Transverse colon (tissue), 4 donors: ENCODE measurements at places on chromosomes 3 and 15. TPM values are rescaled to one million over a fixed set of nuclear protein-coding genes. Genes with fewer than 3 reads are reported as not detected.

GRCh38 chr3:36318621-36319200 is 61.6 kb upstream of the STAC start:
- no peak for DNase-seq

- no peak for DNase-seq
Measured at GRCh38 chr15:48566668-48567067, 78.8 kb downstream of the FBN1 start.

- DNase-seq, result peak; percentile 67
Measured at GRCh38 chr15:66765478-66766281, 63.6 kb downstream of the SMAD6 start.

GRCh38 chr3:115351193-115351592 is 204.1 kb upstream of the ZBTB20 start:
- DNase-seq, result no peak

- DNase-seq, result peak; percentile 46
Measured at GRCh38 chr15:85795337-85796305, 896 bp upstream of the KLHL25 start.

The C3orf49 gene
- total RNA-seq, result not detected

DNA sequence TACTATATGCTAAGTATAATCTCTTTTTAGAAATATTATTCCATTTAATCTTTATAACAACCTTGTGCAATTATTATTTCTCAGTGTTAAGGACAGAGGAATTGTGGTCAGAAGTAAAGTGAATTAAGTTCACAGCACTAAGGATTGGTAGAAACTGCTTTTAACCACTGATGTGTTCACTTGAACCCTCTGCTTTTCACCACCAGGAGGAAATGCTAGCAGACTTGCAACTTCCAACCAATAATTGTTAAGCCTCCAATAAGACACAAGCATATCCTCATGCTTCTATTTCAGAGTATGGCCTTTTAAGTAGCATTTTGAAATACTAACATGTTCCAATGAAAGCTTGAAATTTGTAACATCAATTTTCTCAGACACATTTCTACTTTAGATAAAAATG is 527.4 kb downstream of the SI start:
- DNase-seq, result no peak

The LRRC3B gene
- total RNA-seq, result not detected

DNA sequence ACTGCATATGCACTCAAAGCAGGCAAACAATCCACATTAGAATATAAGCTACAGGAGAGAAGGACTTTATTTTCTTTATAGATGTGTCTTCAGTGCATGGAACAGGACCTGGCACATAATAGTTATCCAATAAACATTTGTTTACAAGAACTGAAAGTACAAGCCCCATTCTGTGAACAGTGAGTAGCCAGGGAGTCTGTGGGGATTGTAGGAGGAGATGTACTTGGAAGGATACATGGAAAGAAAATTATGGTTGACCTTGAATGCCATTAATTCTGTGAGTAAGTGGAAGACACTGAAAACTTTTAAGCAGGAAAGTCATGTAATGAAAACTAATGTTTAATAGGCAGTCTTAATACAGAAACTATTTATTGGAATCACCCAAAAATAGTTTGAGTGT is 28.3 kb downstream of the MASP1 start:
- DNase-seq, result no peak

- no peak for DNase-seq
Measured at GRCh38 chr3:36771931-36772330, 7.6 kb upstream of the DCLK3 start.

The CRYBG3 gene
- total RNA-seq, result 24.1 TPM

The PP2D1 gene
- not detected for total RNA-seq

DNA sequence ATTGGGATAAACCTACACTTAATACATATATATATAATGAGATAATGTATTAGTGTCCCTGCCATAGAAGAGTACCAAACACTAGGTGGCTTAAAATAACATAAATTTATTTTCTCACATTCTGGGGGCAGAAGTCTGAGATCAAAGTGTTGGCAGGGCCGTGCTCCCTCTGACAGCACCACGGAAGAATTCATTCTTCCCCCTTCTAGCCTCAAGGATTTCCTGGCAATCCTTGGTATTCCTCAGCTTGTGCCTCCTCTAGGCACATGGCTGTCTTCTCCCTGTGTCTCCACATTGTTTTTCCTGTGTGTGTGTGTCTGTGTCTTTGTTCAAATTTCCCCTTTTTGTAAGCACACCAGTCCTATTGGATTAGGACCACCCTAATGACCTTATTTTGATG is 115.2 kb upstream of the AGBL1 start:
- no peak for DNase-seq

The BFSP2 gene
- total RNA-seq, result not detected

The CAMK2N2 gene
- total RNA-seq, result not detected

The FHIT gene
- 7.5 TPM for total RNA-seq

The ALDH1A3 gene
- total RNA-seq, result 18.1 TPM

- DNase-seq, result no peak
Measured at GRCh38 chr15:65355173-65355987, 22.4 kb downstream of the IGDCC3 start.

DNA sequence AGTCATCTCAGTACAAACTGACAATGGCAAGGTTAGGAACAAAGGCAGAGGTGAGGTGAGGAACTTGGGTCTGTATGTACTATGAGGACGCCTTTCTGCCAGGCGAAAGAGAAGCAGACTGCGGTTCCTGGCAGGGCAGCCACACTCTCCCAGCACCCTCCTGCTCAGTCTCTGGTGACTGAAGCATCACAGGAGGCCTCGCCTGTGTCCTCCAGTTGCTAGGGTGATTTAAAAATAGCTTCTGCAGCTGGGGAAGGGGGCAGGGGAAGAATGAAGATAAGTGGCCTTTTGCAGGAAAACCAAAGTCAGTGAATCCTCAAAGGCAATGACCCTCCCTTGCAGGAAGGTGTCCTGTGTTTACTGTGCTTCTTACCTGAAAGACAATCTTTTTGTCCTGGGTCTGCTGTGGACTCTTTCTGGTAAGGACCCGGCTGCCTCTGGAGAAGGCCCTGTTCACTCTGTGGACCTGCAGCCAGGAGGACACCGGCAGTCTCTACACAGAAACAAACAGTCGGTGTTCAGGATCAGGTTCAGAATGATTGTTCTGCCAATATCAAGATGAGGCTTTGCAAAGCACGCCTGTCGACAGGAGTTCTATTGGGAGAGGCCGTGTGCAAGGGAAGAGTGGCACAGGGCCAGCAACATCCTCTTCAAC is 65.7 kb upstream of the DGKG start:
- no peak for DNase-seq

DNA sequence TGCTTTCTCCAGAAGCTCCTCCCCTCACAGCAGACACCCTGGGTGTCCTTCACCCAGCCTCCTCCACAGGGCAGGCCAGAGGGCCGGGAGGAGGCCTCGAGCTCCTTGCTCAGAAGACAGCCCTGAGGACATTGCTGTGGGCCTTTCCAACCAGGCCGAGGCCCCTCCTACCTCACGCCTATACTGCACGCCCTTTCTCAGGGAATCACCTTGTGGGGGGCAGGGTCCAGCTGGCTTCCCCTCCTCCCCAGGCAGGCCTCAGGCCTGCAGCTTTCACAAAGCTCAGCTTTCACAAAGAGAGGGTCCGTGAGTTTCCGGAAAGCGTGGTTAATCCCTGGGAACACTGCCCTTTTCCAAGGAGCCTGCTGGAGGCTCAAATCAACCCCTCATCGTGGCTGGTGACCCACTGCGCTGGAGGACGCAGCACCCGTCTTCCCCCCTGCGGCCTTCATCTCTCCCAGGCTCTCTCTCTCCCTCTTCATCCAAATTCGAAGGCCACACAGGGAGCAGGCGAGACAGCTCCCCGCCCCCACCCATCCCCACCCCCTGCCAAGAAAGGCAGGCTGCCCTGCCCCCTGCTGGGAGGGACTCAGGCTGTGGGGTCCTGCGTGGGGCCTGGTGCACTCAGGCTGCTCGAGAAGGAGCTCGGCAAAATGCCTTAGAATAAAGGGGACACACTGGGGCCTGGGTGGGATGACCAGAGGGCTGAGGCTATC is 79.4 kb downstream of the OCA2 start:
- DNase-seq, result no peak

- no peak for DNase-seq
Measured at GRCh38 chr15:92480361-92480760, 86.7 kb downstream of the ST8SIA2 start.

DNA sequence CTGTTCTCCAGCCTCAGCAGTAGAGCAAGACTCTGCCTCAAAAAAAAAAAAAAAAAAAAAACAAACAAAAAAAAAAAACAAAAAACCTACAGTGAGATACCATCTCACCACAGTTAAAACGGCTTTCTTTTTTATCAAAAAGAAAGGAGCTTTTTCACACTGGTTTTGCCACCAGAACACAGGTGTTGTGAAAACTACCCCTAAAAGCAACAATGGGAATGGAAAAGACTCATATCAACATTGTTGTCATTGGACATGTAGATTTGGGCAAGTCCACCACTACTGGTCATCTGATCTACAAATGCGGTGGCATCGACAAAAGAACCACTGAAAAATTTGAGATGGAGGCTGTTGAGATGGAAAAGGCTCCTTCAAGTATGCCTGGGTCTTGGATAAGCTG is 24.8 kb upstream of the SLC25A38 start:
- DNase-seq, result no peak

The DMXL2 gene
- total RNA-seq, result 35.8 TPM

The TMC3 gene
- total RNA-seq, result not detected

DNA sequence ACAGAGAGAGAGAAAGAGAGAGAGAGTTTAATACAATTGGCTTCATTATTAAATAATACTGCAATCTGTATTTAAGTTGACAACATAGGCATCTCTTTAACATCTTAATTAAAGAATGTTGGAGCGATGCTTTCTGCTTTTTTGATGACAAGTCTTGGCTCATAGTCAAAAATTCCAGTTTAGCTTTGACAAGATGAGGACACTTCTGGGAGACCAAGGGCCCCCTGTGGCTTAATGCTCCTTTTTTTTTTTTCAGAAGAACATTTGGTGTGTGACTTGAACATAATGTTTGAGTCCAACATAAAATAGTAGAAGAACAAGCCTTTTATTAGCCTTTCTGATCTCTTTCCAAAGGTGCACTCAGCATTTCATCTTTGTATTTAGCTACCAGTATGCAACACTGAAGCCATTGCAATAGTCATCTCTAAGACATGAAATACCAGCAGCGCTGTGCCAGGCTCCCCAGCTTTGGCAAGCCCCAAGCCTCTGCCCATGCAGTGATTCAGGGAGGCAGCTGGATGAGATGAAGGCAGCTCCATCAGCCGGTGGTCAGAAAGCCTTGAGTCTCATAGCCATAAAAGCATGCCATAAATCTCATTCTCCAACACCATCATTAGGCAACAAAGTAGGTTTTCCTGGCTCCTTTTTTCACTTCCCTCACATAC is 349.4 kb upstream of the SEMA6D start:
- DNase-seq, result no peak

- DNase-seq, result no peak
Measured at GRCh38 chr3:154050216-154050615, 71.0 kb upstream of the ARHGEF26 start.

The AADAC gene
- not detected for total RNA-seq

- DNase-seq, result peak; percentile 10
Measured at GRCh38 chr3:143973259-143974021, 1.8 kb downstream of the DIPK2A start.

GRCh38 chr3:6326771-6327170 is 534.1 kb upstream of the GRM7 start:
- DNase-seq, result no peak

- no peak for DNase-seq
Measured at GRCh38 chr3:71163198-71163918, 420.2 kb downstream of the FOXP1 start.

The SLC25A26 gene
- 8.6 TPM for total RNA-seq

DNA sequence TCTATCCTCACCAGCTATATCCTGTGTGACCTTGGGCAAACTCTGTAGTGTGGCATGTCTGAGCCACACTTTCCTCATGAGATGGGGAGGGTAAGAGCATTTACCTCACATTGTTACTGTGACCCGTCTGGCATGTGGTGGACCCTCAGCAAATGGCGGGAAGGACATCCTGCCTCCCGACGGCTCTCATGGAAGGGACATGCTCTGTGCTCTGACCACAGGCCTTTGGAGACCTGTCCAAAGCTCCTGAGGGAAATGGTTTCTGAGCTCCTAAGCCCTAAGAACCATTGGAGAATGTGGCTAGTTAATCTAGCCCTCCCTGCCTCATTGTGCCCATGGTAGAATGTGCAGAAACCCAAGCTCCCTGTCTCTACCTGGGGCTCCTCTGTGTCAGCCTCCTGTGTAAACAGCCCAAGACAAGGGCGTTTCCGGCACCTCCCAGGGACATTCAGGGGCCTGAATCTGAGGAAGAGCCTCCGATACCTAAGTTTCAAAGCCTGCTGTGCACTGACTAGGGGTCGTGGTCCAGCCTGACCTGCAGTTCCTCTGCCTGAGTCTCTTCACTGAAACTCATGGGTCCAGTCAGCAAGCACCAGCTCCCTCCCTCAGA is 29.0 kb downstream of the XYLB start:
- DNase-seq, result no peak

The NEK10 gene
- 1.4 TPM for total RNA-seq

The HERC2 gene
- 76.6 TPM for total RNA-seq

GRCh38 chr3:155941354-155941753 is 70.9 kb downstream of the GMPS start:
- DNase-seq, result no peak

DNA sequence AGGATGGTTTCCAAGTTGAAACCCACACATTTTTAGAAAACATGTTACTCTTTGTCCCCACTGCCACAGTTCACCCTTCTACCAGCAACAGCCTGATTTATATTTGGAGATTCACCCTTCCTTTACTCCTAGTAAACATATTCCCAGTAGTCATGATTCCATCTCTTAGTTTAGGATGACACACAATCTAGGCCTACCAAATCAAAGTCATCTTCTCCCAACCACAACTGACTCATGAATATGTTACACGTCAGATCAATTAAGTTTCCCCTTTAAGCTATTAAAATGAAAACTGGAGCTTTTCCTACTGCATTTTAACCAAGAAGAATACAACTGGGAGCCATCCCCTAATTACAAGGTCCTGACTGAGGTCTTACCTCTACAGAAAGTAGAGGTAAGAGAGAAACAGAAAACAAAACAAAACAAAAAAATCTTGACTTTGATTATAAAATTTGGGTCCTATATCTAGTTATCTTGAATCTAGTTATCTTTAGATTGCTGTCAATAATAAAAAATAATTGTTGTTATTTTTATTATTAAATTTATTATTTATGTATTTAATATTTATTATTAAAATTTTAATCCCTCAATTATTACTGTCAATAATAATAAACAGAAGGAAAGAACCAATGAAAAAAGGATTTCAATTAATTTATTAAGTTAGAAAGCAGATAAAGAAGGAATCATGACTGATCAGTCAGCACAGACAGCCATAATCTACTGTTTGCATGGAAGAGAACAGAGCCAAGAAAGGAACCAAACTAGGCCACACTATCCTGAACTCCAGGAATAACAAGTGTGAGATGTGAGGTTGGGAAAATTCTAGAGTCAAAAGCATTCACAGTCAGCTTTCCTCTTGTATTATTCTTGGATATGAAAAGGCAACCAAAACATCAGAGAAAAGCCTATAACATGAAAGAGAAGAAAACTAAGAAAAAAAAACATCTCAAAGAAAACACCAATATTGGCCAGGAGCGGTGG is 12.5 kb downstream of the DPH6 start:
- DNase-seq, result no peak

GRCh38 chr3:177481329-177481728 is 284.0 kb upstream of the TBL1XR1 start:
- DNase-seq, result no peak
